C1 segment of cervical spinal cord (tissue), 14 donors: ENCODE measurements at places on chromosomes 5 and 9.

GRCh38 chr9:35237311-35237710 lies 75.5 kb downstream of the UNC13B start:
- no peak for DNase-seq

DNA sequence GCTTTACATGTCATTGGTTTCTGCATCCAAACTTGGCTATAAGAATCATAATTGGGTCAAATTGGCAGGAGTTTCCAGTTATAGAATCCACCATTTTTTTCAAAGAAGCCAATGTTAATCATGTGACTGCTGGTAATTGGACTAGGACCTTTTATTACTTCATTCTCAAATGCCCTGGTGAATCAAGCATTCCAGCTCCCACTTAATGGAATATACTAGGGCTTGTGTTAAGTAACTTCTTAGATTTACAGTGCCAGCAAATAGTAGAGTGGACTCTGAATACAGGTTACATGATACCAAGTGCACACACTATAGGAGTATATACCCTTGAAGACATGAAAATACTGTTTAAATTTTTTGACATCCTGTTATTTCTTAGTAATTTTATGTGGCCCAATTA lies 96.7 kb downstream of the NUDT12 start:
- no peak for DNase-seq

DNA sequence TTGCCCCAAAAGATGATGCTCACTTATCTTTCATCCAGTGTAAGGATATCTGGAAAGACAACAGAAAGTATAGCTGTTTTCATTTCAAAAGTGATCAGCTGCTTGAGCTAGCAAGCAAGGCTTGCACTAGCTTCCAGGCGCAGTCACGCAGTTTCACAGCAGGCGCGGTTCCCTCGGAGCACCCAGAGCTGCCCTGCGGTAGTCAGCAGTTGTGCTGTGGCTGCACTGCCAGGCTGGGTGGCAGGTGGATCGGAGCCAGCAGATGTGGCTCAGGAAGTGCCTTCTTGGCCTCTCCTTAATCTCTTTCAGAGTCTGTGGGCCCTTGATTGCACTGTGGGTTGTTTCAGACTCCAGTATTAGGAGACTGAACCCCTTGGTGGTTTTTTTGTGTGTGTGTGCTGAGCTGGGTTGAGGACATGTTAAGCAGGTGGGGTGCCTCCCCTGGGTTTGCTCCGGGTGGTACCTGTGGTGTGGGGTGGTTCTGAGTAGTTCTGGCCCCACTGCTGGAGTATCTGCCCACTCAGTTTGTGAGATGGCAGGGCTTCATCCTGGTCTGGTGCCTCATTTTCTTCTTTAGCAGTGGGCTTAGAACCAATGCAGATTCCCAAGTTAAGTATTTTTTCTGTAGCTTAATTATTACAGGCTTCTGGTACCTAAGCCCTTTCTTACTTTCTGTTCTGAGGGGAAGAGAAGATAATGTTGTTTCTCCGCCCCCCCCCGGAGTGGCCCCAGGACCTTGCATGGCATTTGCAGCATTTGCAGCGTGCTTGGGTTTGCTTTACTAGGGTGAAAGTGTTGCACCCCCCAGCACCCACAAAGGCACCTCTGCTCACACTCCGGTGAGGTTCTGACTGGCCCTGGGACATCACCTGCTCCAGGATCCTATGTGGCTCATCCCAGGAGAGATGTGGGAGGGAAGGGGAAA lies 16.4 kb downstream of the TENT4A start:
- no peak for DNase-seq

GRCh38 chr5:112681481-112681908 lies 56.2 kb upstream of the APC start:
- DNase-seq: no peak

DNA sequence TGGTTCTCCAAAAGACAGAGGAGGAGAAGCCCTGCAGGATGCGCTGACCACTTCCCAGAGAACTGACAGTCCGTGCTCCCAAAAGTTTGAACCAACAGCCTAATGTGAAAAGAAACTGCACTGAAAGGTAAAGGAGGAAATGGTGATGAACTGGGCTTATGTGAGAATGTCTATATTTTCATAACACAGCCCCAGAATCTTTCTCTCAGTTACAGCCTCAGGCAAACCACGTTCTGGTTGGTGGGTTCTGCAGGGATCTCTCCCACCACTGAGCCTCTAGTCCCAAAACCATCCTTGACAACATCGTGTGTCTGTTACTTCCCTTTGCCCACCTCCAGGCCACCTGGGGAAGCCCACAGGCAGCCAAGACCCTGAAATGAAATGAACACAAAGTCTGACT lies 23.9 kb downstream of the SPARC start:
- DNase-seq: no peak
